ENCODE measurements at places on chromosomes 16 and 17.

- DNase-seq: no peak
Observed at GRCh38 chr17:4544135-4544950, 10.8 kb downstream of the MYBBP1A start.

GRCh38 chr17:45035848-45036247 lies 15.6 kb downstream of the DCAKD start:
- no peak for DNase-seq

DNA sequence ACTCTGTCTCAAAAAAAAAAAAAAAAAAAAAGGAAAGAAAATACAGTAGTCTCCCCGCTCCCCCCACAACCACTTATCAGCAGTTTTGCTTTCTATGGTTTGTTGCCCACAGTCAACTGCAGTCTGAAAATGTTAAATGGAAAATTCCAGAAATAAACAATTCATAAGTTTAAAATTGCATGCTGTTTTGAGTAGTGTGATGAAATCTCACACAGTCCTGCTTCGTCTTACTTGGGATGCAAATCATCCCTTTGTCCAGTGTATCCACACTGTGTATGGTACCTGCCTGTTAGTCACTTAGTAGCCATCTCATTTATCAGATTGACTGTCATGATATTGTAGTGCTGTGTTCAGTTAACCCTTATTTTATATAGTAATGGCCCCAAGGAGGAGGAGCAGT lies 41.5 kb downstream of the NF1 start:
- no peak for DNase-seq

- DNase-seq: no peak
Observed at GRCh38 chr16:20904507-20905081, 4.0 kb downstream of the LYRM1 start.

GRCh38 chr16:79597277-79598062 lies 3.1 kb downstream of the MAF start:
- no peak for DNase-seq

DNA sequence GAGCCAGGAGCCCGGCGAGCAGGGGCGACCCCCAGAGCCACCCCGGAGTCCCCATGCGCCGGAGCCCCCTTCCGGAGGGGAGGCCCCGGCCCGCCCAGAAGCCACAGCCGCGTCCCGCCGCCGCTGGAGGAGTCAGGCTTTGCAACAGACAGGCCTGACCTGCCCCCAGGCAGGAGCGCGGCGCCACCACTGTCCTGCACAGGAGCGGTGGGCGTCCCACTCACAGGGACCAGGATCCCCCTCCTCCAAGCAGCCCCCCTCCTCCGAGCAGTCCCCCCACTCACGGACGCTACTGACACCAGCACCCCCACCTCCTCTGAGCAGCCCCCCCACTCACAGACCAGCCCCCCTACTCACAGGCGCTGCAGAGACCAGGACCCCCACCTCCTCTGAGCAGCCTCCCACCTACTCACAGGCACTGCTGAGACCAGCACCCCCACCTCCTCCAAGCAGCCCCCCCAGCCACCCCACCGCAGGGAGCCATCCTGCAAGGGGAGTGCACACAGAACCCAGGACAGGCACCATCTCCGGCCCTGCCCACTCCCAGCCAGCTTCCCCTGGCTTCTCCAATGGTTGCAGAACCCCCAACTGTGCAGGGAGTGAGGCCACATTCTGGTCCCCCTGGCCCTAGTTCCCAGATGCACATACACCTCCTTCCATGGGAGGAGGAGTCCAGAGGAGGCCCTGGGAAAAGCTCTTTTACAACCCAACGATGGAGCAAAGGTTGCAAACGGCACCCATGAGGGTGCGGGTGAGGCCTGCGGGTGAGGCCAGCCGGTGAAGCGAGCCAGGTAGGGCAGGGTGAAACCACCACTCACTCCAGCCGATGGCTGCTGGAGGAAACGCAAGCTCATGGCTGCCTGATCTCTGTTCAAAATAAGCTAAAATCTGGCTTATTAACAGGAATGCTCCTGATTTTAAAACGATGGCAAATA lies 69.9 kb downstream of the ABR start:
- no peak for DNase-seq

DNA sequence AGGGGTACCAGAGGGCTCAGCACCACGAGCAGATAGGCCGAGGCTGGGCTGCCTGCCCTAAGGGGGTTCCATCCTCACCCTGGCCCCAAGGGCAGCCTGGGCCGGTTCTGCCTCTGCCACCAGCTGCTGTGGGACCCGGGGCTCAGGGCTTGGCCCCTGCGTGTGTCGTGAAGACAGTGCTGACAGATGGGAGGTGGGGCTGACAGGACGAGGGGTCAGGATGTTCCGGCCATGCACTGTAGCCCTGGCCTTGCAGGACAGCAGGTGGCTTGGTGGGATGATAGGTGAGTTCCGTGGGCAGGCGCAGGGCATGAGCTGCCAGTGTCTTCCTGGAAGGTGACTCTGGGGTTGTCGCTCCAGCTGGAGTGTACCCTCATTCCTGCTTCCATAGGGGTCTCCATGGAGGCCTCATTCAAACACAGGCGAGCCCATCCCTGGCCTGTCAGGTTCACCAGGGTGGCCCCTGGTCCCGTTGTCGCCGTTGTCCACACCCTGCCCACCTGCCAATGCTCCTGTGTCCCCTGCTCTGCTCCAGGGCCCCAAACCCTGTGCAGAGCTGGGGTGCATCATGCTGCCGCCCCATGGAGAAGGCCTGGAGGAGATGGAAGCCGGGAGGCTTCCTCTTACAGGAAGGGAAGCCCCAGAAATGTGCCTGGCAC lies 57.2 kb downstream of the WDR45B start:
- no peak for DNase-seq

- DNase-seq: no peak
Observed at GRCh38 chr17:47693731-47694580, at the start of gene TBKBP1. TBKBP1 (plus strand) TSS chr17:47694161; CDS start chr17:47696113, 1,952 bp downstream.

- no peak for DNase-seq
Observed at GRCh38 chr16:31196324-31197088, 6.1 kb downstream of the PYCARD start.

- no peak for DNase-seq
Observed at GRCh38 chr16:1823821-1824220, 2.8 kb downstream of the HAGH start.

DNA sequence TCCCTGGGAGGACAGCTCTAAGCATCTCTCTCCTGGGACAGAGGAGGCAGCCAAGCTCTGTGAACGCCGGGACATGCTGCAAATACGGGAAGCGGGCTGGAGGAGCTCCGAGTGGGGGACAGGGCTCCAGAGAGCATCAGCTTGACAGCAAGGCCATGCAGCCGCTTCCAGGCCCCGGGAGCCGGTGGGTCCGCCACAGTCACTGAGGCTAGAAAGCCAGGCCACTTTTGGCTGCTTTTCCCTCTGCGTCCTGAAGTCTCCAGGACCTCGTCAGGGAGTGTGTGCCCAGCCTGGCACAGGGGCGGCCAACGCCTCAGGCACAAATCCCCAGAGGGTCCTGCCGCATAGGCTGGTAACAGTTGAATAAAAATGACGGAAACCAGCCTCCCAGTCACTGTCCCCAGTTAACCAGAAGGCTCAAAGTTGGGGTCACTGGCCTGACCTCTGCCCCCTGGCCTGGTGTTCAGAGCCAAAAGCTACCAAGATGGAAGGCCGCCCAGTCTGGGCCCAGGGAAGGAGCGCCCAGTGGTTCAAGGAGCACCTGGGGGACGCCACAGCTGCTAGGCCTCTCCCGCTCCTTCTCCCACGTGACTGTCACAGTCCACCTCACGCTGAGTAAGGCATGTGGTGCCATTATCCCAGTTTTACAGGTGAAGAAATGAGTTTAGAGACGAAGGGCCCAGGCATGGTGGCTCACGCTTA lies 3.2 kb upstream of the TRIM65 start:
- DNase-seq: no peak

DNA sequence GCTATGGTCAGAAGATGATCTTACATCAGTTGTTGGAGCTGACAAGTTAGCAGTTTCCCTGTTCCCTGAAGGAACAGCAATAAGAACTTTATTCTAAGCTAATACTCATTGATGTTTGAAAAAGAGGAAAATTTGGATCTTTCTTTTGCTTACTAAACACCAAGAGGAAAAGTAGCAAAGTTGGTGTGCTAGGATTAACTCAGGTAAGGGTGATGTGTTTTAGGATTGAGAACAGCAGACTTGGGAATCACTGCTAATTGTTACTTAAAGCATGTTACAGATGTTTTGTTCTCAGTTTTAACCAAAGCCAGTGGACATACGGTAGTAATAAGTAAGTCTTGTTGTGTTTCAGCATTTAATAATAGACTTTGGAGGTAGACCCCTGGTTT lies 3.7 kb downstream of the SETD6 start:
- DNase-seq: no peak

DNA sequence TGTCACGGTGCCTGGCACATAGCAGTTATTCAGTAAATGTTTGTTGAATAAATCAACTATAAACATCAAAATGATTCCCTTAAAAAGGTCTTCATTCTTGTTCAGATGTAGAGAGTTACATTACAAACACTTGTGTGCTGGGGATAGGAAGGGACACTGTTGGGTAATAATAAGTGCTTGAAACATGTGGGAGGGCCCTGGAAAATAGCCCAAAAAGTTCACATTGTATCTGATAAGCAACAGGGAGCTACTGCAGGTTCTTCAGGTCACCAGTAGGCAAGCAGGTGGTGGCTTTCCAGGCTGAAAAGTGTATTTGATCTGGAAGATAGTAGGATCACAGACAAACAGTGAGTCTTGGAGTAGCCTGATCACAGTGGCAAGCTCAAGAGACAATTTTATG lies 19.0 kb upstream of the ZNF652 start:
- DNase-seq: no peak

- no peak for DNase-seq
Observed at GRCh38 chr16:75264457-75264998, 13.1 kb upstream of the BCAR1 start.

DNA sequence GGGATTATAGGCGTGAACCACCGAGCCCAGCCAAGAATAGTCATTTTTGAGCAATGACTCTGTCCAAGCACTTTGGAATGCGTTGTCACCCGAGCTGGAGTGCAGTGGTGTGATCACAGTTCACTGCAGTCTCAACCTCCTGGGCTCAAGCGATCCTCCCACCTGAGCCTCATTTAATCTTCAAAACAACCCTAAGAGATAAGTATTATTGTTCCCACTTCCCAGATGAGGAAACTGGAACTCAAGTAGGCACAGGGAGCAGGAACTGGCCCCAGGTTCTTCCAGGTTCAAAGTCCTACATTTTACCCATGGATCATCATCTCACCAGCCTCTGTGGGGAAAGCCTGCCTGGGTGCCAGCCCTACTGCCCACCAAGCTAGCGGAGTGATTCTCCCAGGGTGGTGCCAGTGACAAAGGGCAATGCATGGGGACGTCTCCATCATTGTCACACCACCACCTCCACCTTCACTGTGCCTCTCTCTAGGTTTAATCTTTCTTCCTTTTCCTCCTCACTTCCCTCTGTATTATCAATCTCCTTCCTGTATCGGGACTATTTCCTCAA lies 11.3 kb upstream of the RNF157 start:
- no peak for DNase-seq

GRCh38 chr17:63358956-63359355 lies 87.2 kb downstream of the CYB561 start:
- no peak for DNase-seq

- no peak for DNase-seq
Observed at GRCh38 chr16:47197536-47198179, 53.9 kb upstream of the NETO2 start.

DNA sequence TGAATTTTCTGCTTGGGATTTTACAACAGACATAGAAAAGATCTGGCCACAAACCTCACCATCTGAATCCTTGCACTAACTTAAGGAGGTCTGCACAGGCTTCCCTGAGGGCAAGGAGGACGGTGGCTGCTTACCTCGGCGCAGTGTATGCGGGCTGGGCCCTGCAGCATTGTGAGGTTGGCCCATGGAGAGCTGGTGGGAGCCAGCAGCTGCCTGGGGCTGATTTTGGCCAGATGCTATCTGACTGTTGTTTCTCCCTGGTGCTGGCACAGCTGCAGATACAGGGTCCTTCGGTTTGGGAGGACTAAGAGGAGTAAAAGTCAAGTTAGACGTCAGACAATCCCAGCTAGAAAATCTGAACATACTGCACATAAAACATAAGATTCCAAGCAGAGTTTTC lies 79.8 kb downstream of the ARHGAP17 start:
- no peak for DNase-seq

- DNase-seq: no peak
Observed at GRCh38 chr16:89890200-89890599, 16.8 kb downstream of the TCF25 start.

- no peak for DNase-seq
Observed at GRCh38 chr17:83100220-83100852, 20.9 kb downstream of the METRNL start.

DNA sequence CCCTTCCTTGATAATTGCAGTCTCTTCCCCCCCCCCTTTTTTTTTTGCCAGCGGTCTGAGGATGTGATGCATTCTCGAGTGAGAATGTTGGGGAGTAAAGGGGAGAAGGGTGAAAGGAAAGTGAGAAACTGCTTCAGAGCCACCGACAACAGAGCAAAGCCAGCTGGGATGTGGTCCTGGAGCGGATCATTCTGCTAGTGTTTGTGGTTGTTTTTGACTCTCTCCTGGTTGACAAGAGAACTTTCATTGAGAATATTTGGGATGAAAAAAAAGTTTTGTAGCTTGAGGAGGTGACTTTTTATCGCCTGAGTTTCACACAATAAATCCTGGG lies 1.3 kb downstream of the NF1 start:
- DNase-seq: no peak

GRCh38 chr16:61042737-61043136 lies 993.5 kb downstream of the CDH8 start:
- DNase-seq: no peak

GRCh38 chr16:57039148-57039812 lies 49.9 kb downstream of the NLRC5 start:
- DNase-seq: no peak

- peak; percentile 98 for DNase-seq
Observed at GRCh38 chr17:8156246-8156992, 4.2 kb upstream of the PER1 start.

DNA sequence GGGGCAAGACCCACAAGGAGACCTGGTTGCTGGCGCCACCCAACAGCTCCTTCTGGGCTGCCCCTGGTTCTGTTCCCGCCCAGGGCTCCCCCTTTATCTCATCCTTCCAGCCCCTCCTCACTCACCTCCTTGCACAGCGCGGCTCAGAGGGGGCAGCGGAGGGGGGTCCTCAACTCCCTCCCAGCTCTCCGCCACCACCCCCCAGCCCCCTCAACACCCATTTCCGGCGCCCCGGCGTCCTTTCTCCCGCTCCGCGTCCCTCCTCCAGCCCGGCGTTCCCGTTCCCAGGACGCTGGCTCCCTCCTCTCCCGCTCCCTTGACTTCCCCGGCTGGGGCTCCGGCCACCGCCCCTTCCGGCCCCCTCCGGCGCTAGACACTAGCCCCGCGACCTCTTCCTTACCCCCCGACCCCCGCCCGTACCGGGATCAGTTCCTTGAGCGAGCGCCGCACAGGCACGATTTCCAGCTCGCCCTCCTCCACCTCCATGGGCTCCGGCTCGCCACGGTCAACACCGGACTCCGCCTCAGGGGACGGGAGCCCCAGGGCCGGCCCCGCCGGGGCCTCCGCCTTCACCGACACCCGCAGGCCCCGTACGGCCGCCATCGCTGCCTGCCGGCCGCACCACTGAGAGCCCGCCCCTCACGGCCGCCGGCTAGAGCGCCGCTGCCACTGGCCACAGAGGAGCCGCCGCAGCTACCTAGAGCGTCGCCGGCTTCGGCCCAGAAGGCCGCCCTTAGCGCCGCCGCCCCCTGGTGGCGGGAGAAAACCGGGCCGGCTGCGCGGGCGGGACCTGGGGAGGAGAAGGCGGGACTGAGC lies at the start of gene NCBP3:
TSS of gene NCBP3 (minus strand) at position 626 of the 816 bp plus-strand sequence. CDS start at position 603, 23 bp downstream.
- DNase-seq: peak; percentile 62

- no peak for DNase-seq
Observed at GRCh38 chr17:31327534-31328159, 6.2 kb upstream of the EVI2A start.
